ENCODE measurements at places on chromosomes 12 and 14. TPM values are rescaled to one million over a fixed set of nuclear protein-coding genes. Genes with fewer than 3 reads are reported as not detected.

TDP1 gene
- polyA plus RNA-seq: 9.2 TPM

GRCh38 chr12:93704122-93704521 lies 26.9 kb downstream of the CRADD start:
- H3K27ac ChIP-seq: no peak overlapping the region
- H3K4me3 ChIP-seq: no peak overlapping the region
- H3K4me1 ChIP-seq: no peaks in the 10 kb centered on the region

GRCh38 chr14:99035712-99036610 lies 236.0 kb downstream of the BCL11B start:
- H3K27ac ChIP-seq: peak overlapping the region; percentile 93
- peak overlapping the region; percentile 53 for H3K4me3 ChIP-seq
- H3K27me3 ChIP-seq: no peaks in the 10 kb centered on the region
- peak; percentile 42 for DNase-seq
- no peaks in the 10 kb centered on the region for H3K36me3 ChIP-seq

DNA sequence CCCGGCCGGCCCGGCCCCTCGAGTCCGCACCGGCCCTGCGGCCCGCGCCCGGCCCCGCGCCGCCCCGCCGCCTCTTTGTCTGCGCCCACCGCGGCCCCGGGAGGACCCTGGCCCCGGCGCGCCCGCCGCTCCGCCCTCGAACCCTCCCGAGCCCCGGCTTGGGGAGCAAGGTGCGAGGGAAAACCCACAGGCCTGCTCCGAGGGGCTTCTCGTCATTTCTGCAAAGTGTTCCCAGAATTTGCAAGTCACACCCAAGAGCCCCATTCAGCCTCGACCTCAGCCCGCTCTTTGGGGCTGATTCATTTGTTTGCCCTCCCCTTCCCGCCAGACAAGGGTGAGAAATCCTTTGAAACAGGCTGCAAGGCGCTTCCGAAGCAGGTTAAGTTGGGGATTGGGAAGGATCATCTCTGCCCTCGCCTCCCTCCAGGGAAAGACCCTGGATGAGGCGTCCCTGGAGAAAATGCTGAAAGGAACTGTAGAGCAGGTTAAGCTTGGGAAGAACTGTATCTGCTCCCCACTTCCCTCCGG lies 325 bp upstream of the CLIP1 start:
- no peaks in the 10 kb centered on the region for H3K27me3 ChIP-seq
- H3K4me3 ChIP-seq: peak overlapping the region; percentile 79
- H3K4me1 ChIP-seq: peaks cover 32% of the 10 kb centered on the region
- DNase-seq: peak; percentile 54
- no peak overlapping the region for H3K27ac ChIP-seq

DNA sequence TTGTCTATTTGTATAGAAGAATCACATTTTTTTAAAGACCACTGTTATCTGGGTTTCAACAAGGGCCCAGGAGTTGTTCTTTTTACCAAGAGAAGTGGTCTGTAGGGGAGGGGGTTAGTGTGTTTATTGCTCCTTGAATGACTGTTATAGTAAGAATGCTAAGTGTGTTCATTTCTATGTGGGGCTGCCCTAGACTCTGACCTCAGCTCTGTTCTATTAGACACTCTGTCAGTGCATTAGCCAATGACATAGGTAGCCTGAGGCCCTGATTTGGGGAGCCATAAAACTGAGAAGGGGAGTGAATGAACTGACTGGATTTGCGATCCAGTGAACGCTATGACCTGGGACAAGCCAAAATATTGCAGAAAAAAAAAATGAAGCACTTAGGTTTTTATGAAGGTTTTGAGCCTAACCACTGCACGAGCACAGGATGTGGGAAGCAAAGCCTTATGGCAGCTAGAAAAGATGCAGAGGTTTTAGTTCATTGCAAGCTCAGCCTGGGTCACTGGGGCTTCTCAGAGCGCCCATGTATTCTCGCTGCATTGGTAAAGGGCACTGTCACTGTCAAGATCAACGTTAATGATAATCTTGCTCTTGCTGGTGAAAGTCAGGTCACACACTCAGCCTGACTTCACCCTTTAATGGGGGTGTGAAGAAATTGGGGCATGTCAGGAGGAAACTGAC lies 63.8 kb downstream of the PRKCH start:
- no peaks in the 10 kb centered on the region for H3K27me3 ChIP-seq
- H3K27ac ChIP-seq: no peak overlapping the region
- no peak for DNase-seq
- H3K36me3 ChIP-seq: no peaks in the 10 kb centered on the region
- peaks cover 7% of the 10 kb centered on the region for H3K4me1 ChIP-seq

GRCh38 chr14:83041224-83041623 lies 1507.6 kb upstream of the SEL1L start:
- no peak overlapping the region for H3K4me3 ChIP-seq
- H3K27me3 ChIP-seq: no peaks in the 10 kb centered on the region
- H3K27ac ChIP-seq: no peak overlapping the region
- H3K4me1 ChIP-seq: no peaks in the 10 kb centered on the region

DNA sequence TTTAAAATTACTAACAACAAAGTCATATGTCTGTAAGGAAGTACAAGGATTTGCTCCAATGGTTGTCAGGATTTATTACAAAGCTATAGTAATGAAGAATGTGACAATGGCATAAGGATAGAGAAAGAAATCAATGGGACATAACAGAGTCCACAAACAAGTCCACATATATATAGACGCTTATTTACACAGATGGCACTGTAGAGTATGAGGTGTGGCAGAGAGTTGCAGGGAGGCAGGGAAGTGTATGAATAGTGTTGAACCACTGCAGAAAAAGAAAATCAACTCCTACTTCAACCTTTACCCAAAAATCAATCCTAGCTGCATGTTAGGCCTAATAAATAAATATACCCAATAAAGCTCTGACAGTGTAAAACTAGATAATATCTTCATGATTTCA lies 21.3 kb downstream of the SOS2 start:
- no peak overlapping the region for H3K27ac ChIP-seq
- no peaks in the 10 kb centered on the region for H3K27me3 ChIP-seq
- DNase-seq: no peak
- H3K4me3 ChIP-seq: no peak overlapping the region
- H3K36me3 ChIP-seq: no peaks in the 10 kb centered on the region
- no peaks in the 10 kb centered on the region for H3K4me1 ChIP-seq

TMEM119 gene
- polyA plus RNA-seq: 0.18 TPM

DNA sequence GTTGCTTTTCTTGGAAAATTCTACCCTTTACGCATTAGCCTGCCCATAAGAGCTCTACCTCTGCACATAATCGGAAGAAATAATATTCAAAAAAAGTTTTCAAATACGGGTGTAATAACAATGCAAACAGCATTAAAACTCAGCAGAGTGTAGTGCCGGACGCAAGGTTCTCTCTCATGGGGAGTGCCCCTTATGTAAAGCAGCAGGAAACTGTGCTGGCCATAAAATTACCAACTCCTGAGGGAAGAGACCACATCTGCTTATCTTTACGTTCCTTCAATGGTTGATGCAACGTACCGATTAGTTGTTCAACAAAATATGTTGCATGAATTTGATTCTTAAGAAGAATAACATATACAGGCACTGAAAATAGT lies 118.7 kb upstream of the TMCC3 start:
- peaks cover 11% of the 10 kb centered on the region for H3K4me1 ChIP-seq
- H3K36me3 ChIP-seq: no peaks in the 10 kb centered on the region
- peaks cover 6% of the 10 kb centered on the region for H3K27me3 ChIP-seq
- H3K27ac ChIP-seq: no peak overlapping the region
- DNase-seq: no peak

KERA gene
- not detected for polyA plus RNA-seq

- no peaks in the 10 kb centered on the region for H3K27me3 ChIP-seq
- no peak overlapping the region for H3K4me3 ChIP-seq
- no peak for DNase-seq
- no peak overlapping the region for H3K27ac ChIP-seq
- H3K36me3 ChIP-seq: no peaks in the 10 kb centered on the region
Measured at GRCh38 chr12:16093825-16094224, 182.7 kb downstream of the DERA start.

GRCh38 chr12:27905285-27906126 lies 67.0 kb downstream of the PTHLH start:
- H3K27me3 ChIP-seq: no peaks in the 10 kb centered on the region
- no peak overlapping the region for H3K4me3 ChIP-seq
- no peak for DNase-seq

DNA sequence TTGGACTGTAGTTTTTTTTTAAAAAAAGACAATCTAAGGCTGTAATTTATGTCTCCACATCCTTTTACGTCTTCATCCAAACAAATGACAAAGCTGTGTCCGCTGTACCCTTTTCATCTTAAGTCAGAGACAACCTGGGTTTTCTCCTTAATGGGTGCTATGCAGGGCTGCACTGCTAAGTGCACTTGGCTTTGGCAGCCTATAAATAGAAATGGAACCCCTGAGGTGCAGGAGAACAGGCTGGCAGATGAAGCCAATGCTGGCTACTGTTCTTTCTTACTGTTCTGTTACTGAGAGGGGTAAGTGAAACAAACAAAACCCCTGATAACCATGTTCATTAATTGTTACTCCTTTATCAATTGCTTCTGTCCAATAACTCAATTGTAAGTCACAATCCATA lies 47.1 kb upstream of the KICS2 start:
- H3K4me1 ChIP-seq: no peaks in the 10 kb centered on the region
- no peak overlapping the region for H3K4me3 ChIP-seq
- no peak for DNase-seq

DNA sequence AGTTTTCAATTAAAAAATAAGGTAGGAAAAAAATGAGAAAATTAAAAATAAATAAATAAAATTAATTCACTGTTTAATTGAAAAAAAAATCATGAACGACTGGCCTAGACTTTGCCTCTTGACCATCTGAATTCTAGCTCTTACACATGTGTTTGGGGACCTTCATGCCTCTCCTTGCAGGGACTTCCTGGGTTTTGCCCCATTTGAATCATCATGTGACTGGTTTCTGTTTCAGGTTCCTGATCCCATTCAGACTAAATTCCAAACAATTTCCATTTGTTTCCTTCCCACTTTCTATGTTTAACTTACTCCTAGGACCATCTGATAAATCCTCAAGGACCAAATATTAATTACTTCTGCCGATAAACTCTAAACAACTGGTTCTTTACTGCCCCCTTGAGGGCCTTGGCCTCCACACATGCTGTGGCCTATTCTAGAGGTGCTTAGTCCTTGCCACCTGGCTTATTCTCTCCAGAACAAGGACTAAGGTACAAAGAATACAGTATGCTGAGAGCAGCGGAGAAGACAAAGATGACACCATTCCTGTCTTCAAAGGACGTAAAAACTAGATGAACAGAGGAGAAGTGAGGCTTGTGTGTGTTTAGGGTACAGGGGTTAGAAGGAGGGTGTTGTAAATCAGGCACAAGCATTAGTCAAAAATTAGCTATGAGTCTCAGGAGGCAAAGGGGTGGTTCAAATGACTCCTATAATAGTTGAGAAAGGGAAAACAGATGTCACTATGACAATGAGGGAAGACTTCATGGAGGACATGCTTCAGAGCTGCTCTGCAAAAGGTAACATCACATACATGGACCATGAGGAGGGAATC lies 125.8 kb upstream of the AVPR1A start:
- no peaks in the 10 kb centered on the region for H3K36me3 ChIP-seq
- no peaks in the 10 kb centered on the region for H3K27me3 ChIP-seq
- no peak overlapping the region for H3K27ac ChIP-seq
- no peak overlapping the region for H3K4me3 ChIP-seq

GRCh38 chr14:91624757-91625156 lies 107.1 kb downstream of the CATSPERB start:
- H3K27me3 ChIP-seq: no peaks in the 10 kb centered on the region
- H3K27ac ChIP-seq: no peak overlapping the region
- H3K4me1 ChIP-seq: no peaks in the 10 kb centered on the region
- no peaks in the 10 kb centered on the region for H3K36me3 ChIP-seq

- H3K4me3 ChIP-seq: peak overlapping the region; percentile 27
- no peak for DNase-seq
- no peaks in the 10 kb centered on the region for H3K36me3 ChIP-seq
- peaks cover 10% of the 10 kb centered on the region for H3K4me1 ChIP-seq
Measured at GRCh38 chr12:553216-554000, 93.7 kb downstream of the B4GALNT3 start.

GRCh38 chr12:106764738-106765137 lies 9.7 kb upstream of the RIC8B start:
- peaks cover 8% of the 10 kb centered on the region for H3K4me1 ChIP-seq
- no peak overlapping the region for H3K27ac ChIP-seq
- no peak for DNase-seq
- peaks cover 36% of the 10 kb centered on the region for H3K27me3 ChIP-seq
